ENCODE measurements at places on chromosomes 6 and 20. TPM values are rescaled to one million over a fixed set of nuclear protein-coding genes. Genes with fewer than 3 reads are reported as not detected.

- no peak for DNase-seq
Observed at GRCh38 chr6:119938752-119939151, 589.2 kb upstream of the MAN1A1 start.

EDN3 gene
- total RNA-seq: 0.20 TPM

TTBK1 gene
- total RNA-seq: 5.1 TPM

GRCh38 chr6:169832247-169832948 lies 81.0 kb downstream of the ERMARD start:
- DNase-seq: no peak

GRCh38 chr6:8499540-8499939 lies 64.2 kb upstream of the SLC35B3 start:
- peak; percentile 5 for DNase-seq

BTBD3 gene
- 131 TPM for total RNA-seq

C20orf204 gene
- total RNA-seq: 2.3 TPM

GRCh38 chr20:16143596-16143995 lies 429.7 kb downstream of the KIF16B start:
- no peak for DNase-seq

DNA sequence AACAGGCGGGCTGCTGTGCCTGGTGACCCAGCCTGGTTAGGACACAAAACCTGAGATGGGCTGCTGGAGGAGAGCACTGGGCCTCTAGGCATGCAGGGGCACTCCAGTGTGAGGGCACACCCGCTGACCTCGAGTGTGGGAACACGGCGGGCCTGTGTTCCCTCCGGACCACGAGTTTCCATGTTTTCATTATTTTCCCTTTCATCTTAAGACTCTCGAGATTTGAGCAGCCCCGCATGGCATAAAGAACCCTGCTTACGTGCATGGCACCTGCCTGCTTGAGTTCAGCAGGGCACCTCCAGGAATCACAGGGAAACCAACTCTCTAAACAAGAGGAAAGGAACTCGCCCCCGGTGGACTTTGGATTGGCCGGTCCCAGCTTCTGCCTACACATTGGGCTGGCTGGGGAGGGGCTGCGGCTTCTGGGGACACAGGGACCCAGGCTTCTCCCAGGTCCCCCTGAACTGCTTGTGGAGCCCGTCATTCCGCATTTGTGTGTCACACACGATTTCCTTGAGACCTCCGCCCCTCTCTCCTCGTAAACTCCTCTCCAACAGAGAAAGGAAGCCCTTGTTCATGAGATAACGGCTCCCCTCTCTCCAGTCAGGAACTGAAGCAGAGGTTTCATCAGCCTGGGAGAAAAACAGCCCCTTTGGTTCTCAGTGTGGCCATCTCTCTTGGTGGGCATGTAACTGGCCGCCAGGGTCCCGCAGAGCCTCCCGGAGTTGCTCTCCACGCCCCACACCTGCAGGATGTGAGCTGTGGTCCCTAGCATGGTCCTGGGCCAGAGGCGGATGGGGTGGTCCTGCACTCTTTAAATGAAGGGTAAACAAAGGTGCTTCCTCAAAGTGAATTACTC lies 181.8 kb downstream of the TTLL2 start:
- no peak for DNase-seq
